Esophagus muscularis mucosa (tissue), 4 donors: ENCODE measurements at places on chromosomes 16 and 17. TPM values are rescaled to one million over a fixed set of nuclear protein-coding genes. Genes with fewer than 3 reads are reported as not detected.

NOD2 gene
- total RNA-seq: 6.0 TPM

SLC7A6OS gene
- 13.3 TPM for total RNA-seq

- no peak for DNase-seq
These were observed 42.0 kb downstream of the TNFRSF13B start for GRCh38 chr17:16929757-16930520.

GRCh38 chr17:35801583-35802224, 6.3 kb upstream of the MMP28 start:
- DNase-seq: no peak

GRCh38 chr17:76840884-76841775, 27.1 kb upstream of the MGAT5B start:
- DNase-seq: no peak

GRCh38 chr16:50478075-50478772, 70.0 kb upstream of the NKD1 start:
- no peak for DNase-seq

DNA sequence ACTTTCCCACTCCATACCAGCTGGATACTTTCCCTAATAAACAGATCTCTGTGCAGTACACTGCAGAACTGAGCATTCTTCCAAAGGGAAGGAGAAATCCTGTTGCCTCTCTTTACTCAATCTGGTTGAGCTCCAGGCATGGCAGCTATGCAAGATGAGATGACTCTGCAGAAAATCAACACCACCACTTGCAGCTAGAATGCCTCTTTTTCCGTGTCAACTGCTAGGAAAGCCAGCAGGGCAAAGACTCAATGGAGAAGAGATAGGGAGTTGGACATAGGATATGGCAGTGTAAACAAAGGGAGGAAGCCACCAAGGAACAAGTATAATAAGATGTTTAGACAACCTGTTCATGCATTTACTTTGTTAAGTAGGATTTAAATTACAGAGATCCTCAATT, 40.4 kb upstream of the CORO6 start:
- DNase-seq: no peak

- DNase-seq: no peak
These were observed 6.5 kb downstream of the TMEM204 start for GRCh38 chr16:1539720-1540555.
